Hair follicular keratinocyte (primary cell): ENCODE measurements at places on chromosomes 7 and 10. TPM values are rescaled to one million over a fixed set of nuclear protein-coding genes. Genes with fewer than 3 reads are reported as not detected.

Gene ARHGAP22
- total RNA-seq, result 9.0 and 13.7 TPM in 2 replicates

Gene UNCX
- not detected in 2 replicates for total RNA-seq

Gene LYZL2
- not detected in 2 replicates for total RNA-seq

Gene GTF2I
- 56.7 and 73.6 TPM in 2 replicates for total RNA-seq

Gene VWDE
- total RNA-seq, result not detected in 2 replicates

Gene NANOS1
- 1.7 and 2.6 TPM in 2 replicates for total RNA-seq

Gene OR9A2
- not detected in 2 replicates for total RNA-seq

Gene OR2A1
- total RNA-seq, result 0.11 TPM in 1 of 2 replicates, not detected in the other

Gene CNPY4
- total RNA-seq, result 10.3 and 11.2 TPM in 2 replicates

Gene TRIM74
- not detected in 2 replicates for total RNA-seq

Gene PITX3
- 0.11 and 0.55 TPM in 2 replicates for total RNA-seq

Gene ERVW-1
- total RNA-seq, result not detected in 2 replicates

Gene TMEM178B
- under 0.01 TPM in 1 of 2 replicates, not detected in the other for total RNA-seq

Gene PSD
- total RNA-seq, result 0.31 and 0.99 TPM in 2 replicates
